ENCODE measurements at places on chromosomes 7 and 10.

DNA sequence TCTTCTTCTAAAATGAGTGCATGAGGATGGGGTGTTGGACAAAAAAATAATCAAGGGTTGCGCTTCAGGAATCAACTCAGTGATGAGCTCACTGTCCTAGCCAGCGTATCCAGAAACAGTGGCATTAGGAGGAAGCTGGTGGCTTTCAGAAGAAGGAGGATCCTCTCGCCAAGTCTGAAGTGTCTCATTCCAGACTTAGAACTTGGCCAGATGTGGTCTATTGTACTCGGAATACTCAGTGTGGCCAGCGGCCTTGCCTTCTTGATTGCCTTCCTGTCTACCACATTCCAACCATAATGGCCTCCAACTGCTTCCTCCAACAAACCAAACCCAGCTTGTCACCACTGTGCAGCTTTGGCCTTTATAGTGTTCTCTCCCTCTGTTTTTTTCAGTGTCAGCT, 732.4 kb downstream of the KCNMA1 start:
- no peak overlapping the region for H3K4me3 ChIP-seq
- no peaks in the 10 kb centered on the region for H3K27me3 ChIP-seq
- DNase-seq, result no peak

- H3K4me3 ChIP-seq, result no peak overlapping the region
- no peak for DNase-seq
- no peaks in the 10 kb centered on the region for H3K27me3 ChIP-seq
- no peaks in the 10 kb centered on the region for H3K36me3 ChIP-seq
These were observed 92.8 kb upstream of the FAM133B start for GRCh38 chr7:92682903-92683539.

DNA sequence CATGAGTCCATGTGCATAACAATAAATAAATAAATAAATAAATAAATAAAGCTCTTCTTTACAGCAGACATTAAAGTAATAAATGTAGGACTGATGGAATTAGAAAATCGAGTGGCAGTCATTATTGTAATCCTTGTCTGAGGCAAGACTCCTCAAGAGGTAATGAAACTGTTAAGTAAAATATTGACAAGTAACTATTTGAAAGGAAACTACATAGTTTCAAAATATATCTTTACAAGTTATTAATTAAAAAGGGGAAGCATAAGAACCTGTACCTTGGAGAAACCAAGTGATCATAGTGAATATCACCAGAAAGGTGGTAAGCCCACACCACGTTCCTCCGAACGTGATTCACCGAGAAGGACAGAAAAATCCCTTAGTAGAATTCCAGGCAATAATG, 285.6 kb upstream of the SORCS1 start:
- no peaks in the 10 kb centered on the region for H3K27me3 ChIP-seq
- H3K4me3 ChIP-seq, result no peak overlapping the region
- H3K36me3 ChIP-seq, result no peaks in the 10 kb centered on the region

- peaks cover 6% of the 10 kb centered on the region for H3K36me3 ChIP-seq
- no peaks in the 10 kb centered on the region for H3K27me3 ChIP-seq
- H3K4me1 ChIP-seq, result no peaks in the 10 kb centered on the region
- no peak overlapping the region for H3K4me3 ChIP-seq
- DNase-seq, result no peak
These were observed 8.1 kb upstream of the CUZD1 start for GRCh38 chr10:122853665-122854313.

- no peaks in the 10 kb centered on the region for H3K27me3 ChIP-seq
- no peak for DNase-seq
- H3K36me3 ChIP-seq, result no peaks in the 10 kb centered on the region
- H3K27ac ChIP-seq, result peak overlapping the region; percentile 60
These were observed 226.4 kb upstream of the KLF14 start for GRCh38 chr7:130960208-130960988.

- DNase-seq, result no peak
- no peaks in the 10 kb centered on the region for H3K4me1 ChIP-seq
- H3K27me3 ChIP-seq, result no peaks in the 10 kb centered on the region
- H3K4me3 ChIP-seq, result no peak overlapping the region
- H3K27ac ChIP-seq, result no peak overlapping the region
These were observed 279.1 kb downstream of the BMPER start for GRCh38 chr7:34184466-34184865.

DNA sequence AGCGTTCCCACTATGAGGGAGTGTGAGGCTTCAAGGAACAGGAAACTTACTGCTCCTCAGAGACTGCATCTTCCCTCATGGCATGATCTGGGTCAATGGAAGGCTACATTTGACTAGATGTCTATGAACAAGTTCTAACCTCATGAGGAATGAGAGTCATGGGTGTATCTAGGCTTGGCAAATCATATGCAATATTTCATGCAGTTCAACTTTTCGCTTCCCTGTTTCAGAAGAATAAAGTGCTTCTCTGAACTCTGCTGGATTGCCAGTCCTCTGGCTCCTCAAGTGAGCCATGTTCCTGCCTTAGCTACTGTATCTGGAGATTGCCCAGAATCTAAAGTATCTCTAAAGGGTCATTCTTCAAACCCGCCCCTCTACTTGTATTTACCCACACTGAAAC, 54.3 kb upstream of the SEMA3A start:
- H3K27me3 ChIP-seq, result no peaks in the 10 kb centered on the region
- DNase-seq, result no peak
- no peak overlapping the region for H3K4me3 ChIP-seq
- no peaks in the 10 kb centered on the region for H3K4me1 ChIP-seq
- H3K27ac ChIP-seq, result no peak overlapping the region
- no peaks in the 10 kb centered on the region for H3K36me3 ChIP-seq

DNA sequence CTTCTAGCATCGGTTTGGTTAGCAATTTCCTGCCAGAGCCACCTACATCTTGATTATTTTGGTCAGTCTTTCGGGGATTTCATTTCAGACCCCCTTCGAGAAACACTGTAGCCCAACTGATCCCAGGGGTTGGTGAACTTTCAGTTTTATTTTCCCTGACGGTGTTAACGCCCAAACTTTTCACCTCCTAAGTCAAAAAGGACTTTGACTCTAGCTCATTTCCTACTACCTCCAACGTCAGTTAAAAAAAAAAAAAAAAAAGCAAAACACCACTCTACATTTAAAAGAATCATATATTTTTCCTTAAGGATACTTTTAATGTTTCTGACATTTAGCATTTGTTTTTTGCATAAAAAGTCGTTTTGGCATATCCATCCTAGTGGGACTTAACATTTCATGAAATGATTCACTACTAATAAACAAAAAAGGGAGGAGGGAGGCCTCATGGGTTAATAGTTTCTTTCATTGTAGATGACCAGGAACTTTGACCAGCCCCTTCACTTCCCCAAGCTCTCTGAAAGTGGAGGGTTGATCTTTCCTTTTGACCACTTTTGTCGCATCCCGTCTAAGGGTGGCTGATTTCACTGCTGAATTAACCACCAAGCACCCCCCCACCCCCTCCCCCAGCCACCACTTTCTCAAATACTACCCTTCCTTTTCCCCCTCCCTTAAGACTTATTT, 764 bp upstream of the TCF7L2 start:
- H3K27me3 ChIP-seq, result no peaks in the 10 kb centered on the region
- H3K36me3 ChIP-seq, result no peaks in the 10 kb centered on the region
- peak overlapping the region; percentile 95 for H3K27ac ChIP-seq
- no peak for DNase-seq

GRCh38 chr7:125197731-125198393, 268.2 kb upstream of the POT1 start:
- no peaks in the 10 kb centered on the region for H3K36me3 ChIP-seq
- no peaks in the 10 kb centered on the region for H3K4me1 ChIP-seq
- no peaks in the 10 kb centered on the region for H3K27me3 ChIP-seq
- no peak overlapping the region for H3K4me3 ChIP-seq
- no peak for DNase-seq

GRCh38 chr7:44769776-44770294, 21.2 kb downstream of the ZMIZ2 start:
- H3K27me3 ChIP-seq, result no peaks in the 10 kb centered on the region
- H3K4me3 ChIP-seq, result no peak overlapping the region
- no peak overlapping the region for H3K27ac ChIP-seq
- no peak for DNase-seq
- peaks cover 6% of the 10 kb centered on the region for H3K4me1 ChIP-seq
- peaks cover 30% of the 10 kb centered on the region for H3K36me3 ChIP-seq

DNA sequence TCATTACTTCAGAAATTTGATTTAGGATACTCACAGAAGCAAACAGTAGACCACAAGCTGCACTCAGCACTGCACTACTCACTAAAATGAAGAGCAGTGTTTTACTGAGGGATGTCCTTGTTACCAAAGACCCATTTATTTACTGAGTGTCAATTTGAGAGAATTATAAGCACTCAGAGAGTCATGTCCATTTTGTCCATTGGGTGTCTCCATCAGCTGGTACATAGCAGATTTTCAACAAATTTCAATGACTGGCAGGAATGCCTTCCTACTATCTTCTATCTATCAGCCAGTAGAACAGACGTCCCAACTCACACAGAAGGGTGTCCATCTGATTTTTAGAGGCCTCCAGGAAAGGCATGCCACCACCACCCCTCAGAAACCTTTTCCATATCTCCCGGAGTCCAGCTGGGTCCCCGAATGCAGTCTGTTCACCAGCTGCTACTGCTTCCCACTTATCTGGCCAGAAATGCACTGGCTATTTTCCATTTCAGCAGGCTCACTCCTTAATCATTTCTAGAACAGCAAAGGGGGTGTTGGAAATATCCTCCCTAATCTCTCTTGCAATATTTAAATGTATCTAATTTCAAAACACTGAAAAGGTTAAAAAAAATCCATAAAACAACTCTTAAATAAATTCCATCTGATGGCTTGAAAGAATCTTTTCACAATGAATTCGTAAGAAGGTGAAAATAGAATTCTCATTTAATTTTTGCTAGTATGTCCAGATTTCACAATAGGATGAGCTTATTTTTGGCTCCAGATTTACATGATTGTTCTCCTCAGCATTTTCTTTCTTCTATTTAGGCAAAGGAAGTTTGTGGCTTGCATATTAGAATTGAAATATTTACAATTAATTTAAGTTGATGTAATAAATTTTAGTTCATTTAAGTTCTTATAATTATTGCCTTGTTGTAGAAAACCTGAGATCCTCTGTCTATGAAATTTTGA, 1164.0 kb upstream of the CELF2 start:
- H3K4me3 ChIP-seq, result no peak overlapping the region
- no peak for DNase-seq
- no peaks in the 10 kb centered on the region for H3K27me3 ChIP-seq
- H3K4me1 ChIP-seq, result no peaks in the 10 kb centered on the region
- no peak overlapping the region for H3K27ac ChIP-seq

Measured in Peyer's patch (tissue), 4 donors.